ENCODE measurements at places on chromosomes 1 and 21.

DNA sequence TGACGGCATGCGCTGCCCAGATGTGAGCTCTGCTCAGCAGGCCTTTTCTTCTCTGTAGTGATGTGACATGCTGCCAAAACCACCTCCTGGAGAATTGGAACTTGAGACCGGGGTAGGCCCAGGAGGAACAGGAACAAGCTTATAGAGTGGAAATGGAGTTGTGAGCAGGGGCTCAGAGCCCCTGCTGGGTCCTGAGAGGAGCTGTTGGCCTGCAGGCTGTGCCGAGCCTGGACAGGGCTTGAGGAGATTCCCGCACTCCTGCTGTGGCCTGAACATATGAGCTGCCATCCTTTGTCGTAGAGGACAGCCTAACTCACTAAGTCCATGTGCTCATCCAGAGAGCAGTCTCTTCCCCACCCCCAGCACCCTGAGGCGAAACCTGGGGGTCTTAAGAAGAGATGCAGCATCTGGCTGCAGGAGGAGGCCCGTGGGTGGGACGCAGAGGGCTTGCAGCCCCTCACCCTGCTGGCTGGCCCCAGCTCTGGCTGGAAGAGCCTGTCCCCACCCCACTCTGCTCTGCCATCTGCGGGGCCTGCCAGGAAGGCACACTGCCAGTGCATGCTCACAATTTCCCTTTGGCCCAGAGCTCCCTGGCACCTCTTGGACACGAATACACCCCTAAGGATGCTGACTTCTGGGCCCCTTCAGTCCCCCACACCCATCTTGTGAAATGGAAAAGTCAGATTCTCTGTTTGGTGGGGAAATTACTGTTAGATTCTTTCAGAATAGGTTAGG is 42.5 kb downstream of the PTPRF start:
- no peak for DNase-seq

DNA sequence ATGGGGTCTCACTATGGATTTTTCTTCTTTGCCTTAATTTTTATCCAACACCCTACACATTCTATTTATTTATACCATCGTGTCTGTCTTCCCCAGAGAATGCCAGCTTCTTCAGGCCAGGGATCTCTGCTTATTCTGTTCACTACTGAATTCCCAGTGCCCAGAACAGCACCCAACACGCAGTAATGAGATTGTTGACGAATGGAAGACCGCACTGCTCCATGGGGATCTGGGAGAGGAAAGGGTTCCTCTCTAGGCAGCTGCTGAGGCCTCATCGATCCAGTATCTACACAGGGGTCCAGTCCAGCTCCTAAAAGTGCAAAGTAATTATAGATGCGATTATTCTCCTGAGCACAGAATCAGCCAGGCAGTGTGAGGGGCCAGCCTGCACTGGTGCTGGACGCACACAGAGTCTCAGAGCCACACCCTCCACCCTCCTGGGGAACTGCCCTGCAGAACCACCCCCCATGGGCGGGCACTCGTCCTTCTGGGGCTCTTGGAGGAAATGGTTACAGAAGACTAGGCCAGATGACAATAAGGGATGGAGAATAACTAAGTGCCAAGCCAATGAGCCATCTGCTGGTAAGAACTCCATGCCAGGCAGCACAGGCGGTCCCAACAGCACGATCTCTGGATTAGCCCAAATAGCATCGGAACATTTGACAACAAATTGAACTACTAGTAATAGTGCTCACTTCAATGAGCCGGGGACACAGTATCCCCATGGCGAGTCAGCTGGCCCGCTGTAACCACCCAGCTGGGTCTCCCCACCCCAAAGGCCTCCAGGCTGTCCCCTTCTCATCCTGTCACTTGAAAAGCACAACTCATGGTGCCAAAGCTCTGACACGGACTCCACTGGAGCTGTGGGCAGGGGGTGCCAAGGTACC is 1.7 kb upstream of the PDE9A start:
- DNase-seq = no peak

GRCh38 chr1:229897501-229897900 is 169.5 kb upstream of the GALNT2 start:
- no peak for DNase-seq

DNA sequence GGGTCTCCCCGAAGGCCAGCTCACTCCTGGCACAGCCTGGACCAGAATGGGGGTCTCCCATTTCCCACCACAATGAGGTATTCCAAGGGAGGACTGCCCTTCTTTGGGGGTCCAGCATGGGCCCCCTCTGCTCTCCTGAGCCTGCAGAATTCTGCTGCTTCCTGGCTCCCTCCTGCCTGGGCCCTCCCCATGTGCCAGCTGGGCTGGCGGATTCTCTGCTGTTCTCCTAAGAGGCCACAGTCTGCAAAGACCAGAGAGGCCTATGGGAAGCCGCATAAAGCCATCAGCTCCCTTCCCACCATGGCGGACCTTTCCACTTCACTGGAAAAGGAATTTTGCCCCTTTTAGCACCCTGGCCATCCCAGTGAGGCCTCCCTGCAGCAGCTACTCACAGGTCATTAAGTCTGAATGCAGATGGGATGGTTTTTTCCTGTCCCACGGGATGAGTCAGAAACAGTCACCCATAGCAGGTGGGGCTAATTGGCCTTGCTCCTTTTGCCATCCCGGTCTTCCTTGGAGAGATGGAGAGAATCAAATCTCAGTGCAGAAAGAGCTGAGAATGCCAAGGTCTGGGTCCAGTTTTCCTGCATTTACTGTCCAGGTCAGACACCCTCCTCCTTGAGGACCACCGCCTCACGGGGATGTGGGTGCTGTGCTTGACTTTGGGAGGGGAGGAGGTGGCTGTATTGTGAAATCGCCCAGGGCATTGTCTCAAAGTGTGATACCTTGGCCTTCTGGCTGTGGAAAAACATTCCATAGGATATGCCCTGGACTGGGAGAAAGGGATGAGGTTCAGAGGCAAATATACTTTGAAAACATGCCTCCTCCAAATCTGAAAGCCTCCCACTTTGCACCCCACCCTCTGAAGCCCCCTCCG is 23.2 kb downstream of the MYBPH start:
- no peak for DNase-seq

DNA sequence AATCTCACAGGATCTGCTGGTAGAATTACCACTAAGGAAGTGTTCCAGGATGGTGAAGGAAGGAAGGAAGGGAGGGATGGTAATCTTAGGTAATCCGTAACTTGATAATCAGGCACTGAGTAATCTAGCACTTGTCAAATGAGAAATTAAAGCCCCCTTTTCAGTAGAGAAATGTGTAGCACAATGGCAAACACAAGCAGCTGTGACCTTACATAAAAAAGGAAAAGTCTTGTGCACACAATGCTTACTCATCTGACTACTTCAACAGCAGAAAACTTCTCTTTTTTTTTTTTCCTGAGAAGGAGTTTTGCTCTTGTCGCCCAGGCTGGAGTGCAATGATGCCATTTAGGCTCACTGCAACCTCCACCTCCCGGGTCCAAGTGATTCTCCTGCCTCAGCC is 6.1 kb downstream of the NUP210L start:
- DNase-seq = no peak

All from effector CD4-positive, alpha-beta T cell (primary cell).